ENCODE measurements at places on chromosomes 12 and 14.

- DNase-seq = no peak
These were observed 182.7 kb downstream of the PCNX1 start for GRCh38 chr14:71089971-71090370.

- no peak for DNase-seq
These were observed 150.4 kb downstream of the PHETA1 start for GRCh38 chr12:111218499-111218898.

GRCh38 chr12:47707905-47708543 lies 2.2 kb upstream of the RPAP3 start:
- DNase-seq = no peak

GRCh38 chr14:55731311-55731872 lies 151.4 kb downstream of the KTN1 start:
- no peak for DNase-seq

DNA sequence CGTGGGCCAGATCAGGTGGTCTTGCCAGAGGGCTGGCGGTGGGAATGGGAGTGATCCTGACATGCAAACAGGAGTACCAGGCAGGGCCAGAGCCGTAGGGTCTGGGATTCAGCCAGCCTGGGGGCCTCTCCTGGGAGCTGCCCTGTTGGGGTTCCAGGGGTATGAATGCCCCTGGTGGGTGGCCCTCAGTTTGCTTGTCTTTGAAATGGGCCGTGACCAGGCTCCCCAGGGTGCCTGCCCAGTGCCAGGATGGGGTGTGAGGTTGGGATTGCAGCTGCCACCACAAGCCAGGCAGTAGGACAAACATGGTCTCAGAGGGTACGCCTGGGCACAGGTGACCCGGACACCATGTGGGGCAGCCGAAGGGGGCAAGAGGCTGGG lies 168.8 kb downstream of the KIF26A start:
- no peak for DNase-seq

DNA sequence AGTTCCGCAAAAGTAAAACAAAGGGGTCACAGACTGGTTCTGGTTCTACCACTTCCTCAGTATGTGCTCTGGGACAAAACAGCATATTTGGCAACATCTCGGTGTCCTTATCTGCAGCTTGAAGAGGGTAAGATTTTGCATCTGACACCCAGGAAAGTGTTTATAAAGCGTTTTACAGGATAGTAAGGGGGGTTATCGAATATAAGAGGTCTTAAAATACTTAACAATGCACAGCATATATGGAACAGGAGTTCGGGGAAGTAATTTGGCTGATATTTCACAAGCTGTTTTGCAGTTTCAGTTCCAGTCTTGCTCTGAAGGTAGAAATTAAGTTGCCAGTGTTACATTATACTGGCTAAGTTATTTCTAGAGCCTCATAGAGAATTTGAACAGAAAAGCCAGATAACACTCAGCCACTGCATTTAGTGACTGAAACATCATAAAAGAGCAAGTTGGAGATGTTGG lies 904 bp upstream of the MAP4K5 start:
- no peak for DNase-seq

DNA sequence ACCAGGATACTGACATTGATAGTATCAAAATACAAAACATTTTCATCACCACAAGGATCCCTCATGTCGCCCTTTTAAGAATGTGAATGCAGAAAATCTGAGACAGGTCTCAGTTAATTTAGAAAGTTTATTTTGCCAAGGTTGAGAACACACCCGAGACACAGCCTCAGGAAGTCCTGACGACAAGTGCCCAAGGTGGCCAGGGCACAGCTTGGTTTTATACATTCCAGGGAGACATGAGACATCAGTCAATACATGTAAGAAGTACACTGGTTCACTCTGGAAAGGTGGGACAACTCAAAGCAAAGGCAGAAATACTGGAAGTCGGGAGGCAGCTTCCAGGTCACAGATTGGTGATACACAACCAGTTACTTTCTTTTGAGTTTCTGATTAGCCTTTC lies 235.2 kb upstream of the KRR1 start:
- no peak for DNase-seq

GRCh38 chr12:51001799-51002198 lies 24.4 kb downstream of the SLC11A2 start:
- DNase-seq = no peak

GRCh38 chr12:19546611-19547162 lies 107.4 kb downstream of the AEBP2 start:
- DNase-seq = no peak

- no peak for DNase-seq
These were observed 332.6 kb downstream of the SLC16A7 start for GRCh38 chr12:59928416-59928815.

DNA sequence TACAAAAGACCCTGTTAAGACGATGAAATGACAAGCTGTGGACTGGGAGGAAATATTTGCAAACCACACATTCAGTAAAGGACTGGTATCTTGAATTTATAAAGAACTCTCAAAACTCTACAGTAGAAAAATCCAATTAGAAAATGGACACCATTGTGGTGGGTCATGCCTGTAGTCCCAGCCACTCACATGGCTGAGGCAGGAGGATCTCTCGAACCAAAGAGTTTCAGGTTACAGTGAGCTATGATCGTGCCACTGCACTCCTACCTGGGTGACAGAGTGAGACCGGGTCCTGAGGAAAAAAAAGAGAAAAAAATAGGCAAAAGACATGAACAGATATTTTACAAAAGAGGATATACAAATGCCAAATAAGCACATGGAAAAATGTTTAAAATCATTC lies 41.9 kb downstream of the TTC6 start:
- no peak for DNase-seq

- DNase-seq = no peak
These were observed 460.9 kb downstream of the RMST start for GRCh38 chr12:97923546-97923945.

GRCh38 chr14:64602826-64603225 lies 53.1 kb downstream of the PPP1R36 start:
- no peak for DNase-seq

DNA sequence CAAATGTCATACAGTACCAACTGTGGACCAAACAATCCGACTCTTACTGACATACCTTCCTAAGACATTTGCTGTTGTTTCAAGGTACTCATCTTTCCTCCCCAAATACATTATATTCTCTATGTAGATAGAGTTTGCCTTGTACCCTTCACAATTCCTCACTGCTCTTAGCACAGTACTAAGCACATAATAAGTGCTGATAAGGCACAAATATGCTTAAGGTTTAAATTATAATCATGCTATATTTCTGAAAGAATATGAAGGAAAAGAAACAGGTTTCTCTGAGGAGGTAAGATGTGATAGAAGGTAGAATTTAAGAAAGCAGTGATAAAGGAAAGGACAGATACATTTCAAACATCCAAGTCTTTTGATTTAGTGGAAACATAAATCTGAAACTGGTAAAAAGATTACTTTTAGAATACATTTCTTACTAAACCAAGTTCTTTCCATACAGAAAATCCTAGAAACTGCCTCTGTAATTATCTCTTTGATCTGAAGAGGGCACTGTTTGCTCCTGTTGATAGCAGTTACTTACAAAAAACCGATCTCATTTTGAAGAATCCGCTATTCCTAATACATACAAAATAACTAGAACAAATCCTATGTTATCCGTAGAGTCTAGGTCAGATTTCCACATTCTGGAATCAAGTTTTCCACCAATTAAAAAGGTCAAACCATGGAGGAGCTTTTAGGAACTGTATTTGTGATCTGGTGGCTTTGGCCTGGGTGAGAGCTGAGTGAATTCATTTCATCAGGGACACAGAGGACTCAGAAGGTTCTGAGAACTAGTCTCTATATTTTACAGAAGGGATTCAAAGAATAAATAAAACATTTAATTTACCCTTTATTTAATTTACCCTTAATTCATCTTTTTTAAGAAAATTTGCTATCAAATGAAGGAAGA lies 311.9 kb downstream of the DAD1 start:
- DNase-seq = no peak

DNA sequence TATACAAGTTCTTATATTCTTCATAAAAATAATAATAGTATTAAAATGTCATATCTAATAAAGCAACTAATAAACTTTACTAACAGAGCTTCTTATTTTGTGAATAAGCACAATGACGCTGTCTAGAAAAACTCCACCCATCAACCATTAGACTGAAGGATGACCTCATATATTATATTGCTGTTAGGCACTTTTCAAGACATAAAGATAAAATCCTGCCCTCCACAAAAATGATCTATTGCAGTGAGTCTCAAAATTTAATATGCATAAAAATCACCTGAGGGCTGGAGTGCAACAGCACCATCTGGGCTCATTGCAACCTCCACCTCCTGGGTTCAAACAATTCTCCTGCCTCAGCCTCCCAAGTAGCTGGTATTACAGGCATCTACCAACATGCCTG lies 20.1 kb downstream of the TM7SF3 start:
- DNase-seq = no peak

- DNase-seq = no peak
These were observed 15.8 kb downstream of the FAM222A start for GRCh38 chr12:109729371-109729781.

DNA sequence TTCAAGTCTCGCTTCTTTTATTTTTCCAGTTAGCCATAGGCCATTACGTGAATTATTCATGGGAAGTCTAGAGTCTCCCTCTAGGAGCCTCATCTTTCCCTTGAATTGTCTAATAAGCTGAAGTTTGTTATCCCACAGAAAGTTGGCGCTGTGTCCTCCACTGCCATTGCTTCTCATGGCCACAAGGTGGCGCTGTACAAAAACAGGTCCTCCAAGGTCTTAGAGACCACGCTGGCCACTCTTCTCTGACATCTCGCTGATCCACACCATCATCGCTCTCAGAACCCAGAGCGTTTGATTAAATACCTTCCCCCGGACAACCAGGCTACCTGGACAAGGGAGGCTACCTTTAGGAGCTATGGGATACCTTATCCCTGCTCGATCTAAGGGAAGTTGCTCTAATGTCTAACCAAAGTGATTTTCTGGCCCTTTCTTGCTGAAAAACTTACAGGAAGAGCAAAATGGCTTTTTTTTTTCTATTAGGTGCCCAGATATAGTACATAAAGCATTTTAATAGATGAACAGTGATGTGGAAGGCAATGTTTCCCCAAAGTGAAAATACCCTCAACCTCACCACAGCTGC lies 110.0 kb downstream of the CCDC60 start:
- DNase-seq = no peak

DNA sequence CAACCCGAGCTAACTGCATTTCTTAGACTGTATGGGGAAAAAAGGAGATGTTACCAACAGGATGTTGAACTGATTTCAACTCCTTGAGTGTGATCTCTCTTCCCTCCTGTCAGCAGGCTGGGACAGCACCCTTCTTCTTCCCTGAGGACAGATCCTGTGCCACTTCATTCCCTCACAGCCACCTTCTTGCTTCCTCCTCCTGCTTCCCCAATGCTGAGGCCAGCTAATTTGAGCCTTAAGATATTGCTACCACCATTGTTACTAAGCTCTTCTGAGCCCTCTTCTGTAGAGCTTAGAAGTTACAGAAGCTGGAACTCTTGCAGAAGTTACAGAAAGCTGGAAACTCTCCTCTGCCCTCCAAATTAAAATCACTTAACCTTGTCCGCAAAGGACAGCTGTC lies 88.8 kb downstream of the SPTSSA start:
- DNase-seq = no peak

- no peak for DNase-seq
These were observed 11.5 kb upstream of the LGMN start for GRCh38 chr14:92759679-92760523.

- DNase-seq = no peak
These were observed 27.3 kb downstream of the PPTC7 start for GRCh38 chr12:110555577-110556406.

DNA sequence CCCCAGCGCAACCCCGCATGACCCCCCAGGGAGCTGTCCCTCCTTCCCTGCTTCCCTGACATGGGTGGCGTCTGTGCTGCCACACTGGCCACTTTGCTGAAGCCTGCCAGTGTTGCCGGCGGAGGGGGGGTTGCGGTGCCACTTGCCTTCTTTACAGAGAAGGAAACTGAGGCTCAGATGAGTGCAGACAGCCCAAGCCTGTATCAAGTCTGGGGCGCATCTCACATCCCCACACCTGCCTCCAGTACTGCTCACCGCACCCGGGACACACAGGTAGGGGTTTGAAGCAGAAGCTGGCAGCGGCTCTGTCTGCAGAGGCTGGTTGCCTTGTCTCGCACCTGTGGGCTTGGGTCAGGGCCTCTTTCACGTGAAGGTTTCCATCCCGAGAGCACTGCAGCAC lies 104.7 kb upstream of the RTL1 start:
- DNase-seq = no peak

GRCh38 chr12:26854031-26854390 lies 21.0 kb upstream of the ITPR2 start:
- DNase-seq = no peak

GRCh38 chr12:56699020-56699661 lies 11.1 kb upstream of the PTGES3 start:
- DNase-seq = no peak

DNA sequence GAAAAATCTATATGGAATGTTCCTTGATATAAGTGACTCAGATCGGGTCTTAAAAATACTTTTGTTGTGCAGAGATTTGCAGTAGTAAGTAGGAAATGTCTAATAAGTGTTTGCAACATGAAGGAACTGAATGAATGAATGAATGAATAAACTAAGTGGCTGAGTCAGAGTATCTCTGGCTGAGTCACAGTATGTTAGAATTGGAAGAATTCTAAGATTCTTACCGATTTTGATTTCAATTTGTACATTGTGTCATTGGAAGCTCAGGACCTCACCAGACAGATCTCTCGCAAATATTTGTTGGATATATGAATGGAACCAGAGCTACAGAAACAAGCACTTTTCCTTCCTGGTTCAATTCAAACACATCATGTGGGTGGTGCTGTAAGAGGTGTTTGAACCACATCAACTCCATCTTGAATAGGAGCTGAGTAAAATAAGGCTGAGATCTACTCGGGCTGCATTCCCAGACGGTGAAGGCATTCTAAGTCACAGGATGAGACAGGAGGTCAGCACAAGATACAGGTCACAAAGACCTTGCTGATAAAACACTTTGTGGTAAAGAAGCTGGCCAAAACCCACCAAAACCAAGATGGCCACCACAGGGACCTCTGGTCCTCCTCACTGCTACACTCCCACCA lies 123.9 kb upstream of the FOXN3 start:
- no peak for DNase-seq

- no peak for DNase-seq
These were observed 35.2 kb upstream of the MEG3 start for GRCh38 chr14:100790502-100791347.
